ENCODE measurements at places on chromosomes 13 and 19. TPM values are rescaled to one million over a fixed set of nuclear protein-coding genes. Genes with fewer than 3 reads are reported as not detected.

Gene PALM
- polyA plus RNA-seq = 1.2 TPM

DNA sequence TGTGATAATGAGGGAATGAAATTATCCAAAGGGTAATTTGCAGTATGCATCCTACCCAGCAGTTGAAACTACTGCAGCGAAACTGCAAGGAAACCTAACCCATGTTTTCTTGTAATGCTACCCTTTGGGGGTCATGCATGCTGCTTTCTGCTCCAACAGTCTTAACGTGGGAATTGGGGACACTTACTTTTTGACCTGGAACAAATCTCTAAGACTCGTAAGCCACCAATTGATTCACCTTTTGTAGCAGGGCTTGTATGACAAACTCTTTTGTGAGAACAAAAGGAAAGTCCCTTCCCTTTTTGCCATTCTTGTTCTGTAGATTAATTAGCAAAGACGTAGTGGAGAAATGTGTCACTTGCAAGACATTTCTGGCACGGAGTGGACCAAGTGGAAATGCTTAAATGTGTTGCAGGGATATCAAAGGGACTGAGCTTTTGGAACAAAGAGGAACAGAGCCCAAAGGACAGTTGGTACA lies 27.4 kb downstream of the LRCH1 start:
- no peak for DNase-seq

- no peak for DNase-seq
Observed at GRCh38 chr19:17005000-17005399, 21.6 kb downstream of the CPAMD8 start.

DNA sequence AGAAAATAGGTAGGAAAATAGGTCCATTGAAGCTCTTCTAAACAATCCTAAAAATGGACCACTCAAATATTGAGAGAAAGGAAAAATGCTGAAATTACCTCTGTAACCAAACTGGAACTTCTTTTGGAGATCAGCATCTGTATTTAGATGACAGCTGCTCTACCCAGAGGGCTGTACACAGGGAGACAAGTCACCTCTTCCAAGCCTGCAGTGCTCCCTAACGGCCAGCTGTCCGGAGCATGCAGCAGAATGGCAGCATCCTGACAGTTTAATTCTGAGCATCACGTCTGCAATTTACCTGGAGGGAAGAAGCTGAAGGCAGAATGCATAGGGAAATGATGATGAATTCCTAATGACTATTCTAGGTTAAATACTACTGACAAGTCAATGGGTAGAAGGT lies 62.8 kb upstream of the DIAPH3 start:
- DNase-seq = no peak

Gene FAM216B
- polyA plus RNA-seq = not detected

GRCh38 chr13:96294930-96295881 lies 205.3 kb downstream of the HS6ST3 start:
- no peak for DNase-seq

DNA sequence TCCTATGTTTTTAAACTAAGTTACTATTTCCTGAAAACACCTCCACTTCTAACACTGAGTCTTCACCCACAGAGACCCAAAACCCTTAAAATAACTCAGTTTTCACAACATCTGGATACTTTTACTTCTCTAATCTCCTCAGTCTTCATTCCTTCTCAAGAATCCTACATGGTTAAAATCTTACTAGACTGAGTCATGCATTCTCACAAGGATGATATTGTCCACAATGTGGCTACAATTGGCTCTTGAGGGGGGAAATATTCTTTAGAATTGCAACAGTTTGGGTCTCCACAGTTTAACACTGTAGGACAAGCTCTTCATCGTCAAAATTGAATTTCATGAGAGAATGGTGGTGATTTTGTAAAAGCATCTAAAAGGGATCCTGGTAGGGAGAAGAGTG lies 397.1 kb downstream of the SLITRK5 start:
- no peak for DNase-seq
